ENCODE measurements at places on chromosomes 12 and 14.

DNA sequence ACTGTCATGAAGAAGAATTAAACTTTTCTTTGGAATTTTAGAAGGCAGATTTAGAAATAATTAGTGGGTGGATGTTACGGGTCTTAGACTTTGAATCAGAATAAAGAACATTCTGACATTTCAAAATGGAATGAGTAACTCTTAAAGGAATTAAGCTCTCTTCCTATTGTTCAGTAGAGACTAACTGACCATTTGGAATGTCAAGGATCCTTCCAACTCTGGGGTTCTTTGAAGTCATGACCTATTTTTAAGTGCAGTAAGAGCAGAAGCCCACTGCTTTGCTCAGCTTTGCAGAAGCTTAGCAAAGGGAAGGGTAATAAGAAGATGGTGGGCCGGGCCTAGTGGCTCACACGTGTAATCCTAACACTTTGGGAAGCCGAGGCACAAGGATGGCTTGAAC lies 4.0 kb downstream of the CHURC1 start:
- no peak for DNase-seq

DNA sequence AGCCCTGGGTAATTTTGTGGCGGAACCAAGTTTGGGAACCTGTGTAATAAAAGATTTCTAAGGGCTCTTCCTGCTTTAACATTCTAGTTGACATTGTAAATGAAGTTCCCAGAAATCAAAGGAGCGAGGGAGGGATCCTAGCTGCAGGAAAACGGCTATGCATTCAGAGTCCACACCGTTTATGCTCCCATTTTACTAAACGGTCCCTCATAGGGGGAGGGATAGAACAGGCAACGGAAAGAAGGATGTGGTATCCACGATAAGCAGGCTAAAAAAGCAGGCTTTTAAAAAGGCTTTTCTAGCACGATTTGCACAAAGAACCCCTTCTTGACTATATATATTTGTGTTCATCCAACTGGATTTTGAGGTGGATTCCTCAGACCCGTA lies 559 bp downstream of the SYNJ2BP start:
- no peak for DNase-seq

- no peak for DNase-seq
These were observed 79.0 kb downstream of the TMX1 start for GRCh38 chr14:51318813-51319597.

DNA sequence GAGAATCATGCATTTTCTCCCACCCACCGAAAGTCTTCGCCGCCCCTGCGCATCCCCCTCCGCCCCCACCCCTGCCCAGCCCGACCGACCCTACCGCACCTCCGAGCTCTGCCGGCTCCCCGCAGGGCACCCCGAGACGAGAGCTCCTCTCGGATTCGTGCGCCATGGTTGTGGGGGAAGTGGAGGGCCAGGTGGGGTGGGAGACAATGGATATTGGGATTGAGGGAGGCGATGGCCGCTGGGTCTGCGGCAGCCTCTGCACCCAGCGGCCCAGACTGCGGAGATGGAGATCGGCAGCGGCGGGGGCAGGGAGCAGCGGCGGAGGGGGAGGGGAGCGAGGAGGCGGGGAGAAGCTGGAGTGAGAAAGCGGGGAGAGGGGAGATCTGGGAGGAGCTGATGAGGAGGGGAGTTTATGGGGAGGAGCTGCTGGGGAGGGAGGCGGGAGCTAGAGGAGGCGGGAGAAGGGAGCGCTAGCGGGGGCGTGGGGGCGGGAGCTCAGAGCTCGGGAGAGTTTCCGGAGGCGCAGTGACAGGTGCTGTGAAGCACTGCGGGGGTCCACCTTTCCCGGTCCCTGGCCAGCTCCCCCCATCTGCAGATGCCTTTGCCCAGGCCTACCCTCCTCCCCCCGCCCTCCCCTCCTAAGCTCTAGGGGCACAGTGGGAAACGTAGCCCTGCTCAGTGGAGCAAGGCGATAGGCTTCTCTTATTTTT lies at the start of gene SALL2:
TSS of gene SALL2 (minus strand) at position 385 of the 710 bp plus-strand sequence. CDS start at position 166, 219 bp downstream.
- DNase-seq, result peak; percentile 62

- DNase-seq, result no peak
These were observed 411.2 kb downstream of the AEBP2 start for GRCh38 chr12:19850346-19851065.

GRCh38 chr14:75363570-75364227 lies 64.1 kb upstream of the JDP2 start:
- no peak for DNase-seq

DNA sequence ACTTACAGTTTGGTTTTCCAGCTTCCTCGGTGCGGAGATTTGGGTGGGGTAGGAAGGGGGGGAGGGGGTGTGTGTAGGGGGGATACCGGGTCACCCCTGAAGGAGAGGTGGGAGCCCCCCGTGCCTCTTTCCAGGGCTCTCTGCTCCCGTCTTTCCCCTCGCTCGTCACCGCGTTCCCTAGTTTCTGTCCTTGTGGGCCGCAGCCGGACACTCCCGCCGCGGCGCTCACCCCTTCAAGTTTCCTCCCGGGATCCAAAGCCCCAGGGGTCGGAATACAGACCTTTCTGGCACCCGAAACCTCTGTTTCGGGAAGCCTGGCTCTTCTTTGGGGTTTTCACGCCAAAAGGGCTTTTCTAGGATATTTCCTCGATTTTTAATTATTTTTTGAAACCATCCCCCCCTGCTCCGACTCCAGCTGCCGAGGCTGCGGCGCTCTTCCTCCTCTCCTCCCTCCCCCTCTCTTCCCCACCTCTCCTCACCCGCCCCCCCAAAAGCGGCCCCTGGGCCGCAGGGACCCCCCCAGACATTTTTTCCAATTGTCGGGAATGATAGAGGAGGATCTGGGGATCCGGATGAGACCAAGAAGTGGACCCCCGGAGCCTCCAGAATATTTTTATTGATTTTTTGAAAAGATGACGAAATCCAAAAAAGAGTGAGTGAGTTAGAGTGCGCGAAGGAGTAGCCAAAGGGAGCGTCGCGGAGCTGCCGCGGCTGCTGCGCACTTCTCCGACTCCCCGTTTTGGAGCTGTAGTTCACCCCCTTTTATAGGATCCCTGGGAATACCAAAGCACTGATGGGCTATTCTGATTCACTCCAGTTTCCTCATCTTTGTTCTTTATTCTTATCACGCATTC lies 1.7 kb downstream of the CCND2 start:
- DNase-seq, result no peak

DNA sequence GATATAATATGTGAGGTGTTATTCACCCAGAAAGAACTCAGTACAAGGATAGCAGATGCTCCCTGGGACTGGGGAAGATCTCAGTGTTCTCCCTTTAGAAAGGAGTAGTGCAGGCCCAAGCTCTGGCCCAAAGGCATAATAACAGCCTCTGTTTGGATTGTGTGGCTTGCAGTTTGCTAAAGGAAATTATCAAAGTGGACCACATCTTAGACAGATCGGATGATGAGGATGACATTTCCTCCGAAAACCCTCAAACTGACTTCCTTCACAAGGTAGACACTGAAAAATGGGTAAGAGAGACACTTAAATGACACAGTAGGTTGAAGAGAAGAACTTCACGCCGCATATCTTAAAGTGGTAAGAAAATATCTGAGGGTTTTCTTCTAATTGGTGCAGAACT lies 26.1 kb downstream of the SMCO2 start:
- no peak for DNase-seq

DNA sequence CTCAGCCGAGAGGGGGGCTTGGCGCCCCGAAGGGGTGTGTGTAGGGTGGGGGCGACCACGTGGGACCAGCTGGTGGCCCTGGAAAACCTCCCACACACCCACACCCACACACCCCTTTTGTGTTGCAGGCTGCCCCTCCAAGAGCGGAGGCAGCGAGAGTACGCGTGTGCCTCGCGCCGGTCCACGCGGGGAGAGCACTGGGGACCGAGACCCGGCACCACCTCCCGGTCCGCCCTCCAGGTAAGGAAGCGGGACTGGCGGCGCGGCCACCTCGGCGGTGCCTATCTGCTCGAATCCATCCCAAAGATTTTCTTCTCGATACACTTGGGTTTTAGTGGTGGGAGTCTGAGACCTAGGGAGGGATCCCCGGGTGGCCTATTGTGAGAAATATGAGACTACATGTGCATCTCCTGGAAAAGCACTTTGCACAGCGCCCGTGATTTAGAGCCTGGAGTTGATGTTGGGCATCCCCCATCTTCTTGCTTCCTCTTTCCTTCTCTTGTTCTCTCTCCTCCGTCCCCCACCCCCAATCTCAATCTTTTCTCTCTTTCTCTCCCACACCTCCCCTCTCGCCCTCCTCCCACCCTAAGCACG lies 393 bp downstream of the SYT1 start:
- DNase-seq, result no peak

GRCh38 chr14:95043732-95044462 lies 113.4 kb downstream of the DICER1 start:
- no peak for DNase-seq

DNA sequence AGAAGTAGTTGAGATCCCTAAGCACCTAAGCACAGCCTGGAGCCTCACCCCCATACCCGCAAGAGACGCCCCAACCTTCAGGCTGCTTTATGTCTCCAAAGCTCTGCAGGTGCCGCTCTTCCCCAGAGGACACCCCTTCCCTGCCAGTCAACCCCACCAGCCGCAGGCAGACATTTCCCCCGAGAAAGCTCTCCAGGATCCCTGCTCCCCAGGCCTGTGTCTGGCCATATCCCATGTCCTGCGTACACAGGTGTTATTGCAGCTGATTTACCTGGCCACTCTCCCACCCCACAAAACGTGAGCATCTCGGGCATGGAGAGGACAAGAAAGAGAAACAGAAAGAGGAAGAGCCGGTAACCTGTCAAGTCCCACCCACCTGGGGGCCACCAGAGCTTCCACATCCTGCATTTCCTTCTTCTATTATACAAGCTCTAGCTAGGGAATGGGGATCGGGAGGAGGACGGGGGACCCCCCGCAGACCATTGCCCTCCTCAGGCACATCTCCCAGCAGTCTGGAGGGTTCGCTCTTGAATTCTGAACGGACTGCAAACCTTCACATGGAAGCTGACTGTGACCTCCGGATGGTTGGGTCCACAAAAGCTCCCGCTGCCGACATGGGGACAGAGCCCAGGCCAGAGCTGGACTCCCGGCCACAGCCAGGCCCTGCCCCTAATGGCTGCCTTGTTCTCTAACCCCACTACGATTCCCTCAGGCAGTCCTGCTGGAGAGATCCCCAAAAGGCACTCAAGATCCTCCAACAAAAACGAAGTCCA lies 17.6 kb downstream of the CCDC88C start:
- no peak for DNase-seq

DNA sequence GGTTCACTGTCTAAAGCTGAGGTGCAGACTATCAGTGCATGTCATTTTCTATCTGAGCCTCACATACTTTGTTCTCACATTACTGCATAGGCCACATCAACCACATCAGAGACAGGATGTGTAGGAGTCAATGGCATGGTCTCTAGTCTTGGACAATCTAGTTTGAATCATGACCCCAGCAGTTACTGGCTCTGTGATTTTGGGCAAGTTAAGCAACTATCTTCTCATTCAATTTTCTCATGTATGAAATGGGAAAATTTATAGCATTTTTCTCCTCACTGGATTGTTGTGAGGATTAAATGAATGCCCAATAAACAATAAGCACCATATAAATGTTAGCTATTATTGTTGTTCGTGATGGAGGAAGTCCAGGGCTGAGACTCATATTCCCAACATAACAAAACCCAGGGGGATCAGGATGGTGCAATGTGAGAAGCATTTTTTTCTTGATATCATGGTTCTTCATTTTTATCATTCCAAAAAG lies 432.6 kb downstream of the LRIG3 start:
- DNase-seq, result no peak

GRCh38 chr12:119956047-119956446 lies 33.0 kb upstream of the BICDL1 start:
- DNase-seq, result no peak

DNA sequence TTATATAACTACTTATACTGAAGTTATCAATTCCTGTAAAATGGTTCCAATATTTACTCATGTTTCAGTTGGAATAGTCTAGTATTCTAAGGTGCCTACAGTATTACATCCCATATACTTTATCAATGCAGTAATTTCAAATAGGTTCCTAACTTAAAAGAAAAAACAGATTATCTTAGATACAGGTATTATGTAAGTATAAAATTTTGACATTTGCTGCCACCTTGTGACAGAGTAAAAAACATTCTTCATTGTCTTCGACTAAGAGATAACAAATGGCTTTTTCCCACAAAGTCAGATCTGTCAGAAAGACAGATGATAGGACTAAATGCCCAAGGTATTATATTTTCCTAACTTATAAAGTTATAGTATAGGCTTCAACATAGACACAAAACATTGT lies 78.7 kb downstream of the TXNDC16 start:
- DNase-seq, result no peak

- peak; percentile 11 for DNase-seq
These were observed 44.8 kb downstream of the WDR20 start for GRCh38 chr14:102184316-102185035.

DNA sequence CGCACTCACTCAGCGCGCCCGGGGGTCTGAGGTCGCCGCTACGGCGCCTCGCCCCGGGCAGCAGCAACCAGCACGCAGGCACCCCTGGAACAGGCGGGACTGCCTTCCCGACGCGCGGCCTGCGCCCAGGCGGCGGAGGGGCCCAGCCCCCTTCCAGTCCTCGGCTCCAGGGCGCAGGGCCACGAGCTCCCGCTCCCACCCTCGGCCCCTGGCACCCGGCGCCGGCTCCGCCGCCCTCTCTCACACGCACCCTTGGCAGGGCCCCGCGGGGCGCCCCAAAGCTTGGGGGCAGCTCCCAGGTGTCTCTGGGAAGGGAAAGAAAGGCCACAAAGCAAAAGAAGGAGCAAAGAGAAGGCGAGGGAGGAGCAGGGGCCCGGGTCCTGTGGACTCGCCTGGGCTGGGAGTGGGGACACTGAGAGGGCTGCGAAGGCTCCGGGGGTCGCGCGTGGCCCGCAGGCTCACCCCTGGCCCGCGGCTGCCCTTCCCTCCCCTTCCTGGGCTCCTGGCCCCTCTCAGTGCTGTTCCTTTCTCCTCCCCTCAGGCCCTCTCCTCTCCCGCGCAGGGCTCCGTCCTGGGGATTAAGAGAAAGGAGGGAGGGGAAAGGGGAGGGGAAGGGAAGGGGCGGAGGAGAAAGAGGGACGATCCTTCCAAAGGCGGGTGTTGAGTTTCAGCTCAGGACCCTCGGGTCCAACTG lies 907 bp upstream of the EFS start:
- DNase-seq, result no peak

- no peak for DNase-seq
These were observed 47.1 kb downstream of the IGF1 start for GRCh38 chr12:102433304-102433703.

- no peak for DNase-seq
These were observed 56.9 kb upstream of the TSPAN8 start for GRCh38 chr12:71214511-71215285.

Measured in stimulated activated CD4-positive, alpha-beta T cell treated with anti-CD3 and anti-CD28 coated beads, Interleukin-2, amount 100 ng/mL, for 48 hours (primary cell).